ENCODE measurements at places on chromosomes 5 and 9.

DNA sequence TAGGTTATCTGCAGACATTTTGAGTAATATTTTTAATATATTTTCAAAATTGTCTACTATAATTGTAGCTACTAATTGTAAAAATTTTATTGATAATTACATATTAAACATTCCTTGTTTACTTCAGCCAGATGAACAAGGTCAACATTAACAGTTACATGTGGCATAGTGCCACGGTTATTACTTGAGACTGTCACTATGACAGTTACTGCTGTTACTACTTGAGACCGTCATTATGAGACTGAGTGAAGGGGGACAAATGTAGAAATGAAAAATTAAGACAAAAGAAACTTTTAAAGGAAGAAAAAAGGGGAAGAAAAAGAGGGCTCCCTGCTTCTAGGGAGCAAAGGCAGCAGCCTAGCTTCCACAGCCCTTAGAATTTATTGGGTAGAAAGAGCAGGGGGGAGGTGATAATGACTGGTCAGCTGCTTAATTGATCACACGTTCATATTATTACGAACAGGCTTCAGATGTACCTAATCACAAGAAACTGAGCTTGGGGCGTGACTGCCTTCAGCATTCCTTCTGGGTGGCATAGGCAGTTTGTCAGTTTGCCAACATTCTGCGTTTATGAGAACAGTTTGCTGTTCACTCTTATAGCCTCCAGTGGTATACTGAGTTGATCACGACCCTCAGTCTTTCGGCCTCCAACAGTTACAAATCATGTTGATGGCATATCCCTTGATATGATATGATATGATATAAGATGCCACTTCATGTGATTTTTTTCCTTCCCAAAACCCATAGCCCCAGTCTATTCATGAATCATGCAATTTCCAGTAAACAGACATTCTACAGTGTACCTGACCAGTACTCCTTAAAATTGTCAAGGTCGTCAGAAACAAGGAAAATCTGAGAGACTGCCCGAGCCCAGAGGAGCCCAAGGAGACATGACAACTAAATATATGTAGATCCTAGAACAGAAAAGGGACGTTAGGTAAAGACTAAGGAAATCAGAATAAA, 13.1 kb downstream of the MARCHF6 start:
- no peak for DNase-seq

DNA sequence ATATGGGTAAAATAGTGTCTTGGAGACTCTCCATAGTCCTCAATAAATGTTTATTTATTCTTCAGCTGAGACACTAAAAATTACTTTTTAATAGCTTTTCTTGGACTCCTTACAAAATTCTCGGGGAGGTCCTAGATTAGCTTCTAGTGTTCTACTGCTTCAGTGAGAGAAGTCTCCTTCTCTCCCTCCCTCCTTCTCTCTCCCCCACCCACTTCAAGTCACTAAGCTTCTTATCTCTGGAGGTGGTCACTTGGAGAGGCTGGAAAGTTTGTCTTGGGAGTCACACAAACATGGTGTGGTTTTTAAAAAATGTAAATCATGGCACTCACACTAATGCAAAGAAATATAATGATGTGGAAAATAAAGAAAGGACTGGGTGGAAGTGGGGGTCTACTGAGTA, 64.1 kb downstream of the SEMA6A start:
- DNase-seq = no peak

DNA sequence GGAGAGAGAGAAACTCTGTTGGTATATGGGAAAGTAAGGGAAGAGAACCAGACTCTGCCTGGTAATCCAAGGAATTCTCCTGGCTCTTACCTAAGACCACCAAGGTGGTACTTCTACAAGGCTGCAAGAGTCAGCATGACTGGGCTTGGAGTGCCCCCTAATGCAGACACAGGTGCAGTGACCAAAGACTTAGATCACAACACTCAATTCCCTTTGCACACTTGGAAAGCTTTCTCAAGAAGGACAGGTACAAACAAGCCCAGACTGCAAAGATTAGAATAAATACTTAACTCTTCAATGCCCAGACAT, 25.2 kb downstream of the UGT3A2 start:
- DNase-seq = no peak

DNA sequence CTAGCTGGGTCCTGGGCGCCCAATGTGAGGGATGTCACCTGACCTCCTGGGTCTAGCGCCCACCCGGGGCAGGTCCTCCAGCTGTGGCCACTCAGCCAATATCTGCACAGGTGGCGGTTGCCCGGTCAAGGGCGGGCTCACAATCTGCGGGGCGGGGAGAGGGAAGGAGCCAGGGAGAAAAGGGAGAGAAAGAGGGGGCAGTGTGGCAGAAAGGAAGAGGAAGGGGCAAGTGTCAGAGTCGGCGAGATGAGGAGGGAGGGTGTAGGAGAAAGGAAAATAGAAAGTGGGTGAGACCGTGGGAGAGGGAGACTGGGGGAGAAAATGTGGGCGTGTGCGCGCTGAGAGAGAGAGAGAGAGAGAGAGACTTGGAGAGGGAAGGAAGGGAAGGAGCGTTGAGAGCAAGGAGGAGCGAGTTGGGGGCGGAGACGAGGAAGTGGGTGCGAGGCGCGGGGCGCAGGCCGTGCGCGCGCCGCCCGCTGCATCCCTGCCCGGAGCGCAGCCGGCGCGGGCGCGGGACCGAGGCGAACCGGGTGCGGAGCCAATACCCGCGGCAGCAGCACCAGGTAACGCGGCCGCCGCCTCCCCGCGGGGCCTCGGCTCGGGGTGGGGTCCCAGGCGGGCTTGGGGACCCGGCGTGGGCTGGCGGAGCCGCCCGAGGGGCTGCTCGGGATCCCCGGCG, at the start of gene HRH2:
Gene HRH2 (plus strand): TSS at position 479 of the 679 bp plus-strand sequence. CDS start 25,163 bp downstream, outside the sequence.
- DNase-seq = no peak

DNA sequence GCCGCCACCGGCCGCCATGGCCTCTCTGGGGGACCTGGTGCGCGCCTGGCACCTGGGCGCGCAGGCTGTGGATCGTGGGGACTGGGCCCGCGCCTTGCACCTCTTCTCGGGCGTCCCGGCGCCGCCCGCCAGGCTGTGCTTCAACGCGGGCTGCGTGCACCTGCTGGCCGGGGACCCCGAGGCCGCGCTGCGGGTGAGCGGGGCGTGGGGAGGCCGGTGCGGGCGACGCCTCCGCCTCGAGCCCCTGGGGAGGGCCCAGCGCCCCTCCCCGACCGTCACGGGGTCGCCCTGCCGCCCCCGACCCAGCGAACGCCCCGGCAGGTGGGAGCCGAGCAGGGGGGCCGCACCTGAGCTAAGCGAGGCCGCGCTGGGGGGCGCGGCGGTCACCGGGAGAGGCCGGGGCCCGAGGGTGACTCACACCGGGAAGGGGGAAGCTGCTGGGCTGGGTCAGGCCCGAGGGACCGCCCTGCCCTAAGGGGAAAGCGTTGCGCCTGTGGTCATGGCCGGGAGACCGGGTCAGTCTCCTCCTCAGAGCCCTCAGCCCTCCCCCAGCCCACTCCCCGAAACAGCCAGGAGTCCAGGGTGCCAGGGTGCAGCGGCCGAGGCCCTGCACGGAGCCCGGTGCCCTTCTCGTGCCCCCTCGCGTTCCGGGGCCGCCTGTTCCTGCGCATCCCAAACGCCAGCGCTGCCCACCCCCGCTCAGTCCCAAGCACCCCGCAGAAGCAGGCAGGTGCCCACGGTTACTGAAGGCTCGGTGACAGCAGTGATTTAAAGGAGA, 510 bp downstream of the NOXA1 start:
- no peak for DNase-seq

- peak; percentile 44 for DNase-seq
Observed at GRCh38 chr5:134525683-134526482, 413 bp downstream of the JADE2 start.

- DNase-seq = no peak
Observed at GRCh38 chr9:134469041-134469875, 143.0 kb downstream of the RXRA start.

DNA sequence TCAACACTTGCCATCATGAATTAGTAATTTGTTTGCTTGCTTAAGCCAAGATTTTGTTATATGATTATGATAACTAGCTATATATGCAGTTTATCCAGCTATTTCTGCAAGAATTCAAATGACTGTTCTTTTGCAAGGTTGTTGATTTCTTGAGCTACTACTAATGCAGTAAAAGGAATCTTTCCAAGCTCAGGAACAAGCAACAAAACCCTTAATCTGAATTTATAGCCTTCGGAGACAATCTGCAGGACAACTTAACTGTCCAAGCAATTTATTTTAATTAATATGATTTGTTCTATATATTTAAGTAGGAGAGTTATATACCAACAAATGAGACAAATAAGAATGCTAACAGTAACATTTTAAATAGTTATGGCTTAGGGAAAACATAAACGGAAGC, 426.8 kb upstream of the POU5F2 start:
- no peak for DNase-seq

- DNase-seq = no peak
Observed at GRCh38 chr9:133361507-133362092, 5.2 kb downstream of the SURF2 start.

DNA sequence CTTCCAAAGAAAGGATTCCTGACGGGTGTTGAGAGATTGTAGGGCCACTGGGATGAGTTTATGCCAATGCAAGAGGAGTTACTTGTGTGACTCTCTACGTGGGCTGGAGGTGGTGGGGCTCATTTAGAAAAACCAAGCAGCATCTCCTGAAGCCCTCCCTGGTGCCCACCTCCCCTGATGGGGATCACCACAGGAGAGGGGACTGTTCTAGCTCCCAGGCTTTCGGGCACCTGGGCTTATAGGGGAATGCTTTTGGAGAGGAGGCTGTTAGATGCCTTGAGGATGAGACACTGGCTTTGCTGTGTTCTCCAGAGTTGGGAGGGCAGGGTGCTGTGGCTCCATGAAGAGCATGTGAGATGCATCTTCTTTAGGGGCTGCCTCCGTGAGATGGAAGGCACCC, 65.0 kb downstream of the IRX1 start:
- no peak for DNase-seq

- DNase-seq = no peak
Observed at GRCh38 chr5:149546974-149547373, 4.3 kb downstream of the CSNK1A1 start.

DNA sequence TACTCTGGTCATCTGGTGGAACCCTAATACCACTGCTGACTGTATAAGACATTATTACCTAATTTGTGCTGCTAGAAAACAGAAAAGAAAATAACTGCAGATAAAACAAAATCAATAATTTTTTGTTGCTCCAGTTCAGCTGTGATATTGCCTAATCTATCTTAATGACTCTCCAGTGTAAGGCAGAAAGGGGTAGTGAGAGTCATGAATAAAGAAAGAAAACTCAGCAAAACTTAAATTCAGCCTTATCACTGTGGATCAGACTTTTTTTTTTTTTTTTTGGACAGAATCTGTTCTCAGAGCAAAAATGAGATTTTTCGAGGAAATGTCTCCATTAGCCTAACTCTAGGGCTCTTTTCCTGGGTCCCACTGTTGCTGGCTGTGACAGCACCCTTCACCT, 1.1 kb upstream of the DOCK2 start:
- DNase-seq = no peak

DNA sequence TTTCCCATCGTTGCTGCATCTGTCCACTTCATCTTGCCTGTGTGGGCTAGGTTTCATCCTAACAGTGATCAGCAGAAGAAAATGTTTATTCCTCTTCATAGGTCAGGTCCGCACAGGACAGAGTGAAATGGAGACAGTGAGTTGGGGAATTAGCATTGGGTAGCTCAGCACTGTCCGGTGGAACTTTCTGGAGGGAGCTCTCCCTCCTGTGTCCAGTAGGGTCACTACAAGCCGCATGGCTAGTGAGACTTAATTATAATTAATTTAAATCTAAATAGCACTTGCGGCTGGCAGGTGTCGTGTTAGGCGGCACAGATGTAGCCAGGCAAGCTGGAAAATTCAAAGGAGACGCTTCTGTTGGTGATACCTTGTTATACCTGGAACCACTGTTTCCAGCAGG, 48.4 kb downstream of the CFAP77 start:
- DNase-seq = no peak

DNA sequence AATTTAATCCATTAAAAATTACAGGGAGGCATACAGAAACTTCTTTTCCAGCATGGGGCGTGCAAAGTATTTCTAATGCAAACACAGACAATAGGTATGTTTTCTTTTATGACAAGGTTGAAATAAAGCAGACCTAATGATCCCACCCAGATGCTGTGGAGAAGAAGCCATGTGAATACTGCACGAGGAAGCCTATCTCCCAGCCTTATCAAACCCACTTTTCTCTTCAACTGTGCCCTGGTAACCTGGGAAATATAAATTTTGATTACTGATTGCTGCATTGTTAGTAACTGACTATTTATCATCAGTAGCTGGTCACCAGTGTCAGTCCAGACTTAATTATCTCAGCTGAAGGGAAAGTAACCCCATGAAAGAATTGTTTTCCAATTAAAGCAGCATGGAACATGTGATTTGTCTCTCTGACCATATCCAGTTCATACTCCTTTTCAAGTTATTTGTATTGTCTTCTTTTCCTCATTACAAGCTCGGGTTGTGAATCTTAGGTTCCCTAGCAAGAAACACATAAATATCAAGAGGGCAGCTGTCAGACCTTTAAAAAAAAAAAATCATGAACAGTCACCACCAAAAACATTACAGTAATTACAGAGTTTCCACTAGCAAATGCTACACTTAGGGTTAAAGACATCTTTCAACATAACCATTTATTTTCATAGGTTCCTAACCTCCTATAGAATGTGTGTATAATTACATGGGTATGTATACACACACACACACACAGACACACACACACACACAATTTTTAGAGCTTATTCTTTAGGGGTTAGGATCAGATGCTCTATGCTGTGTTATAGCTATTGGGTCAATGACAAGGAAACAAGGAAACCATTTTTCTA, 50.3 kb downstream of the SEMA6A start:
- no peak for DNase-seq

GRCh38 chr5:919356-920000, 26.8 kb downstream of the TRIP13 start:
- no peak for DNase-seq

- no peak for DNase-seq
Observed at GRCh38 chr9:15670246-15670645, 117.4 kb downstream of the CCDC171 start.

DNA sequence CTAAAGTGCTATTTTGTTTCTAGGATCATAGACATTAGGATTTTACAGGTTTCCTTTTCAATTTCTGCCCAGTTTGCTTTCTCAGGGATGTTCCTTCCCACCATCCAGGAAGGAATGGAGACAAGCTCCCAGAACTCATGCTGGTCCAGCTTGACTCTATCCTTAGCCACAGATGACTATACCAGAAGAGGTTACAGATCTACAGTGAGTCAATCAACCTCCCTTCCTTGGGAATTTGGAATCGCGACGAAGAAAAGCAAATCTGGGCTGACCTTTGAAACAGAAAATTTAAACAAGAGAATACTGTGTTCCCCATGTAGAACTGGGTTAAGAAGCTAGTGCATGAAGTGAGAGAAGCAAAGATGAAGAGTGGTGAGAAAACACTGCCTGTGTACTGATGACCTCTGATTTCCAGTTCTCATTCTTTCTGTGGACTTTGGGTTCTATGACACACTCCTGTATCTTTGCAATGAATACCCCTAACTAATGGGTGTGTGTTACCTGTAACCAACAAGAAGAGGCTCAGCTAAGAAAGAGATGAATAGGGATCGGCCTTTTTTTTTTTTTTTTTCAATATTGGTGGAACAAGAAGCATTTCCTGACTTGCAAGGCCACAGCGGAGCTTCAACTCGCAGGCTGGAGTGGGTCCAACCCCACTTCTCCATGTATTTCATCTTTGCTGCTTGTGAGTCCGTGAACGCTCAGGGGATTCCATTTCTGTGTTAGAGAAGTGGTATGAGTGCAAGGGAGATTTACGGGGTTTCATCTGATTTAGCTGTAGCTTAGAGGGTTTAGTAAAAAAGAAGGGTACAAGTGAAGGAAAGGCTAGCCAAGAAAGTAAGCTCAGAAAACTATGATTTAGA, 563.9 kb upstream of the CLINT1 start:
- DNase-seq = no peak

GRCh38 chr9:105255421-105255820, 11.0 kb downstream of the SLC44A1 start:
- DNase-seq = no peak

Measured in effector memory CD4-positive, alpha-beta T cell (primary cell).